Ammon's horn (tissue), 1 donor: ENCODE measurements at places on chromosomes 3 and 15.

GRCh38 chr3:184738982-184739381, 27.1 kb upstream of the MAGEF1 start:
- no peak for DNase-seq

DNA sequence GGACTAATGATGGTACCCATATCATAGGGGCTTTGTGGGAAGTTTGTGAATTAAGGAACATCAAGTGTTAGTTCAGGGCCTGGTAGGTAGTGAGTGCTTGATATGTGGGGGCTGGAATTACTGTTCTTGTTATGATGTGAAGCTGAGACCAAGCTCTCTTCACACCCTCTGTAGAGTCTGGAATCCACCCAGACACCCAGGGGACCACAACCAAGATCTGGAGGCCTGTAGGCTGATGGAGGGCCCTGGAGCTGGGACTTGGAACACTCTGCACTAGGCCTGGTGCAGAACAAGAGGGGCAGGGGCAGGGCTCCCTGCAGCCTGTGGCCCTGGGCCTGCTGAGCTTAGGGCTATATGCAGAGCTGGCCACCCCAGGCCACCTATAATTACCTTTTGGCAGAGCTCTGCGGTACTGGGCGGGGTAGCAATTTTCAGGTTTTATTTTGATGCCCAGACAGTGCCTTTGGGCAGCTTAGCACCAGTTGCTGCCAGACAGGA, 13.1 kb upstream of the PRKCD start:
- no peak for DNase-seq

DNA sequence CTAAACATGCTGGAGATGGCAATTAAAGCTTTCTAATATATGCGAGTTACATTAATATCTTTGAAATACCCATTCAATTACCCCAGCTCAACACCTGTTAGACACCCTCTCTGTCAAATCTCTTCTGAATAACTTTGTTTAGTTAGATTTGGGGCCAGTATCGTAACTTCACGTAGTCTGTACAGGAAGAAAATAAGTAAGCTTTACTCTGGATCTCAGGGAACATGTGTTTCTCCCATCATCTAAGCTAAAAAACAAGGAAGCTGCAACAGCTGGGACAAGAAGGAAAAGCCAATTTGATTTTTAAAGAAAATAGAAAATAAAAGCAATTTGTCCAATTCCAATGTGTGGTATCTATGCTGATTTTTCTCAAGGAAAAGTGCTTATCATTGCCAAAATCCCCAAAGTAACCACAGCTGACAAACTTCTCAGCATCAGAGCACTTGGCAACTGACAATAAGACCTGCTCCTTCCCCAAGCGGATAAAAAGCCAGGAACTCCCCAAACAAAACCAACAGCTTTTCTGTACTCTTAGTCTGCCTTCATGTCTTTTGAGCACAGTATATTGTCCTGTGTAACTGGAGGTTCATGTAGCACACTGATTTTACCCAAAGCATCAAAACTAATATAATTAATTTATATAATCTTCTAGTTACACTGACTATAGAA, 279.1 kb downstream of the ZBTB20 start:
- DNase-seq = no peak

DNA sequence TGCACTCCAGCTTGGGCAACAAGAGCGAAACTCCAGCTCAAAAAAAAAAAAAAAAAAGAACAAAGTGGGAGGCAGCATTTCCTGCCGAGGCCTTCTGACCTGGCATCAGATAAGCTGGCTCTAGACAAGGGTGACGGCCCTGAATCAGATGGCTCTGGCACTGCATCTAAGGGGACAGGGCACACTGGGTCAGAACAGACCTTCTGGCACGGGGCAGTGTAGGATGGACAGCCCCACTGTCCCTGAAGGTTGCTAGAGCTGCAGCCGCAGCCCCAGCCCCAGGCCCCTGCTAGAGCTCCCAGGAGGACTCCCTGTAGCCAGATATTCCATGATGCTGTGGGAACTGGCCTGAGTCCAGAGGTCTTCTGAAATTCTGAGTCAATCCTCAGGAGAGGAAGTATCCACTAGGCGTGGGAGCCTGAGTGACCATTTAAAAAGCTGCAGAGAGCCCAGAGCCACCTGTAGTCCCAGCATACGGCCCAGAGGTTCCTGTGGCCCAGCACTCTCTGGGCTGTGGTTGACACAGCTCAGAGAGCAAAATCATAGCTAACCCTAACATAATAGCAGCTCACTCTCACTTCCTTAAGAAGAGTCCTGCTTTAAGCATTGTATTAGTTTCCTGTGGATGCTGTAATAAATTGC, 69.2 kb upstream of the MFGE8 start:
- DNase-seq = no peak

DNA sequence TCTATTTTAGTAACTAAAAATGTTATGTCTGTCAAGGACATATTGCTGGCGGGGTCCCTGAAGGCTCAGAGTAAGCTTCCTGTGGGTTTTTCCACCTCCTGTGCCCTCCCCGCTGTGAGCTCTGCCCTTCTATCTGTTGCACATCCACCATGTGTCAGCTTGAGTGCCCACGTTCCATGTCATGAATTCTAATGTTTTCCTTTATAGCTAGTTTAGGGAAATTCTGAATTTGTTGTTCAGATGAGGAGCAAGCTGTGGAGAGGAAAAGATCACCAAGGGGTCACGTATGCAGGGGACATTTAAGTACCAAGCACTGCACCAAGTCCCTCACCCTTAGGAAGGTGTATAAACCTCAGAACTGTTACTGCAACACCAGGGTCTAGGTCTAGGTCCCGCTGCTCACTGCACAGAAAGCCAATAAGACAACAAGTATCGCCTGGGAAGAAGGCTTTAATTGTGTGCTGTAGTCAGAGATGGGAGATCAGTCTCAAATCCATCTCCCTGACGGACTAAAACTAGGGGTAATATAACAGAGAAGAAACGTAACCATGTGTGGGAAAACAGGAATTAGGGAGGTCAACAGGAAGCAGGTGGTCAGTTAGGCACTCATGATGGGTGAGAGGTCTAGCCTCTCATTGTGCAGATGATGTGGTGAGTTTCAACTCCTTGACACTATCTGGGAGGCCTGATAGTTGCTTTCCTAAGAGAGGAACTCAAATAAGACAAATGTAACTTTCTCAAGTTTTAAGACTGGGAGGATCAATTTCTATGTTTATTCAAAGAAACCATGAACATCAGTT, 9.7 kb downstream of the GP9 start:
- no peak for DNase-seq

- DNase-seq = peak; percentile 73
These were observed 3.7 kb upstream of the MYL3 start for GRCh38 chr3:46866720-46867549.

- no peak for DNase-seq
These were observed 77.2 kb upstream of the TSC22D2 start for GRCh38 chr3:150330872-150331271.

DNA sequence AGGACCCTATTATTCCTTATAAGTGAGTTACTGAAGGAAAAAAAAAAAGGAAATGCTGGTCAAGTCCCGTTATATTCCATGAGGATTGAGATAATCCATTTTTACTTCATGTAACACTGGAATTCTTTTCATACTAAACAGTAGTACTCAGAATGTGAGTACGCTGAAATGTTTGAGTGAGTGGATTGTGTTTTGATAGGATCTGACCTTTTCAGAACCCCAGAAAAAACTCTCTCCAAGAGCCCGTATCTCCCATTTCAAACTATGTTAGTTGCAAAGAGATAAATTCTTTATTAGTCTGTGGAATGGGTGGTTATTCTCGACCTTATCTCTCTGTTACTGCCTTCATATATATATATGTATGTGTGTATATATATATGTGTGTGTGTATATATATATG, 2.5 kb upstream of the LPP start:
- no peak for DNase-seq

DNA sequence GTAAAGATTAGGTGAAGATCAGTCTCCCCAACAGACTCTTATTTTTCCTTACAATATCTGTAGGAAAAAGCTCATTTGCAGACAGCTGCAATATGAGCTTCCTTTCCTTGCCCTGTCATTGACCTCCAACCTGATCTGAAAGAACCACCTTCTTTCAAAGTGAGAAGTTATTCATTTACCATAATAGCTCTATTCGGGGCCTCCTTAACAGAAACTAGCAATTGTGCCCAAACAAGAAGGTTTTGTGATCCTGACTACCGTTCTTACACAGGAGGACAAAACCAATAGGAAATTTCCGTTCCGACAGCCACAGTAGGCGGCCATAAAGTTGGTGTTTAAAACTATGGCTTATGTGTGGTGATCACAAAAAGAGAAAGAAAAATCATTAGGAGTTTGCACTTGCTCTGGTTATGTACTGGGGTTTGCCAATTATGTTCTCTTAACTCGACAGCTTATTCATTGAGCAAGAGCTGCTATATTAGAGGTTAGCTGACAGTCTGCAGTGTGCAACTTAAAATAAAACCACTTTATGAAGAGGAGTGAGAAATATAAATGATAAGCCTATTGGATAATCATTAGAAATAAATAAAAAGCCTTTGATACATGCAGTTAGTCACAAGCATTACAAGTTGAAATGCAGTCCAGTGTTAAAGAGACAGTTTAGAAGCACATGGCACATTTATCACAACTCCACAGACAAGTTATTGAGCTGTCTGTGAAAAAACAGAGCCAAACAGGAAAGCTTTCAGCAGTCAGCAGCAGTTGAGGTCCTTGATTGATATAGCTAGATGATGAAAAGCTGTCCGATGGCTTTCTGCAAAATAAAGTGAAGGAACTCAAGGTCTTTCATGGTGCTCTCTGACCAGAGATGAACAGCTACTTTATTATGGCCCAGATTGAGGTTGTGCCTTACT, 199.8 kb downstream of the WDR72 start:
- DNase-seq = no peak

GRCh38 chr3:119595639-119596334, 1.9 kb upstream of the PLA1A start:
- peak; percentile 10 for DNase-seq

DNA sequence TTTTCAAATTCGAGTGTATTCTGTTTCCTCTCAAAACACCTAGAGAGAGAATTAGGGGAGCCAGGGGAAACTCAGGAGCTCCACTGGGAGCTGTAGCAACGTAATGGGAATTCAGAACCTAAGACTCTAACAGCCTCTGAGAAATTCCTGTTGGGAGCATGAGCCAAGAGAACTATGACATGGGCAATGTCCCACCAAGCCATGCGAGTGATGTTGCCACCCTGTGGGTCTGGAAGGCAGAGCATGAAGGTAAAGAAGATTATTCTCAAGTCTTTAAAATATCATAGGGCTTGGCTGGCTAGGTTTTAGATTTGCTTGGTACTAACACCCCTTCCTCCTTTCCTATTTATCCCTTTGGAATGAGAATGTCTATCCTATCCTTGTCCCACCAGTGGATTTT, 392.6 kb upstream of the ADAMTS9 start:
- DNase-seq = no peak

GRCh38 chr3:126883241-126883640, 99.7 kb upstream of the PLXNA1 start:
- no peak for DNase-seq

- no peak for DNase-seq
These were observed 61.9 kb downstream of the TRAK1 start for GRCh38 chr3:42153039-42153438.
